ENCODE measurements at places on chromosomes 12 and 14.

DNA sequence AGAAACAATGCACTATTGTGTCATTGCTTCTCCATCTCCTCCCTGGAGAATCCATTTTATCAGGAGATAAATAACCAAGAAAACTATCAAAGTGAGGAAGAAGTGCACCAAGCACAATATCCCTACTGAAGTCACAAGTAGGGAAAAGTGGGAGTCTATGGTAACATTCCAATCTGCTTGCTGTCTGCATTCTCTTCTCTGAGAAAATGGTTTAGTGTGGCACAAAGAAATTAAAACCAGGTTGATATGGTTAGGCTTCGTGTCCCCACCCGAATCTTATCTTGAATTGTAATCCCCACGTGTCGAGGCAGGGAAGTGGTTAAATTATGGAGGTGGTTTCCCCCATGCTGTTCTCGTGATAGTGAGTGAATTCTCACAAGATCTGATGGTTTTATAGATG lies 209.7 kb downstream of the PRKD1 start:
- no peak for DNase-seq

- DNase-seq, result no peak
Observed at GRCh38 chr12:115199831-115200230, 515.9 kb upstream of the TBX3 start.

GRCh38 chr12:114588061-114588460 lies 95.9 kb downstream of the TBX3 start:
- no peak for DNase-seq

- DNase-seq, result peak; percentile 81
Observed at GRCh38 chr14:53539489-53540126, 386.5 kb upstream of the DDHD1 start.

DNA sequence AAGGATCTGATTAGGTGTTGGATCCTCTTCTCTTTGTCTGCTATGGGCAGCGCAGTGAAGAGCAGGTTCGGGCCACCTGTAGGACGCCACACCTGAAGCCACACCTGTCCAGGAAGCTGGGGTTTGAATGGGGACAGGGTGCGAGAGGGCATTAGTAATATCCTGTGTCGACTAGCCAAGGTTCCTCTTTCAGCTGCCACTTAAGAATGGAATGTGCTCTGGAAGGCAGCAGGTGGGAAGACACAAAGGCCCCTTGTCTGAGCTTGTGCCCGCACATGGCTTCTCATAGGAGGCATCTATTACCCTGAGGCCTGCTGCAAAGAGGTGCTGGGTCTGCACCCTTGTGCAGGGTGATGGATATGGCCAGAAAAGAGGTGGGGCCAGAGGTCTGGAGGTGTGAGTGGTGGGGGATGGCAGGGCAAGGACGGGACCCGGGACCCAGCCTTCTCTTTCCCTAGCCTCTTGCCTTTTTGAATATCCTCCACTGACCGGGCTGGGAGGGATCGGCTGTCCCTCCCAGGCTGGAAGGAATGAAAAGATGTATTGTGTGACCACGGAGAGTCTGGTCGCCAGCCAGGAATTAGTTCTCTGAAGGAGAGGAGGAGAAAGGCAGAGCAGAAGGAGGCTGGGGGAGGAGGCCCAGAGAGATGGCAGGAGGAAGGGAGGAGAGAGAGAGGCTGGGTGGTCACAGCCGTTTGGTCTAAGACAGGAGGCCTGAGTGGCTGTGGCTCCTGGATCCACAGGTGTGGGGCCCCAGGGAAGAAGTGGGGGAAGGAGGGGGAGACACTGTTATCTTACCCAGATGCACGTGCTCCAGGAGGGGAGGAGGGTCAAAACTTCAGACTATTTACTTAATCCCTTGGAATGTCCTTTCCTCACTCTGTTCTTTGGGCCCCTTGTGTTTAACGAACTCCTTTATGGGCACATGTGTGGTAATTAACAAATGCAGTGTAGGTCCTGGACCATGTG lies 101.5 kb downstream of the SMOC1 start:
- DNase-seq, result no peak

DNA sequence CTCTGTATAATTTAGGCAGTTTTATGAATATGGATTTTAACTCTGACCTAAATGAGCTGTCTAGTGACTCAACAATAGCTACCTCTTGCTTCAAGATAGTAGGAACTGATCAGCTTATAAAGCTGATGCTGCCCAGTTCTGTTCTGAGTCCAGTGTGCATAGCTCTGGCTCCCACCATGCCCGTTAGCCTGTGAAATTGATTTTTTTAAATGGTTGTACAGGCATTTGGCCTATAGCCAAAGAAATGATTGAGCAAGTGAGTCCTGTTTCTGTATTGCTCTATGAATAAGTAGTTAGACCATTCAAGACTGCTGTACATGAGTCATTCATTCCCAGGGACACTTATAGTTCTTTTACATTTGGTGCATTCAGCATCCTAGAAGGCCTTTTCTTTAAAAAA lies 36.4 kb downstream of the SAMD4A start:
- DNase-seq, result no peak

- DNase-seq, result no peak
Observed at GRCh38 chr12:82838827-82839226, 152.1 kb downstream of the TMTC2 start.

DNA sequence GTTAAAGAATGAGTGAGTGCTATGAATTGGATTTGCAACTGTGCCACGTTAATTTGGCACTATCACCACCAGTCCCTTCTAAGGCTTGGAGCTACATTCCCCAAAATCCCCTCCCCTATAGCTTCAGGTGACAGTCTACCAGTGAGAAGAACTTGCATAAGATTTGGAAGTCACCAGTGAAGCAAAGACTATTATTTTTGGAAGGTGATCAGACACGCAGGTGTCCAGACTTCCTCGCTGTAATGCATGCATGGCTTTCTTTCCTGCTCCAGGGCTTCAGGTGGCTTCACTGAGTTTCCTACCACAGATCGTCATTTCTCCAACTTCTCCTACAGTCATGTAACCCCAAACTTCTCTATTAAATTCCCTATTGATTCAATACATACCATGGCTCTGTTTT lies 61.4 kb downstream of the SLC41A2 start:
- no peak for DNase-seq

- DNase-seq, result no peak
Observed at GRCh38 chr14:21382095-21382494, 1.7 kb downstream of the SUPT16H start.

- DNase-seq, result no peak
Observed at GRCh38 chr14:95609398-95609990, 74.6 kb downstream of the GLRX5 start.

DNA sequence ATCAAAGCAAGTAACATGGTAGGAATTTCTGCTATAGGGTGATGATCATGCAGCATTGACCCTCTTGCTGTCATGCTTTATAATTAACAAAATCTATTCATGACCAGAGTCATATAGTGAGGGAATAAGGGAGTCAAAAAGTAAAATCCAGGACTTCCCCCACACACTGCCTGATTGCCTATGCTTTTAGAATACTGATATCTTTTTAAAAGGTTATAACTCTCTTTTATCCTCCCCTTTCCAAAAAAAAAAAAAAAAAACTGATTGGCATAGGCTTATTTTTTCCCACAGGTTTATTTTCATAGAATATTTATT lies 51.4 kb downstream of the ZFP36L1 start:
- DNase-seq, result no peak

- DNase-seq, result no peak
Observed at GRCh38 chr12:100346660-100347059, 10.2 kb upstream of the SLC17A8 start.

Measured in type B pancreatic cell (in vitro differentiated cells).